Renal cortex interstitium (tissue), 15 donors: ENCODE measurements at places on chromosomes 6 and 20. TPM values are rescaled to one million over a fixed set of nuclear protein-coding genes. Genes with fewer than 3 reads are reported as not detected.

DNA sequence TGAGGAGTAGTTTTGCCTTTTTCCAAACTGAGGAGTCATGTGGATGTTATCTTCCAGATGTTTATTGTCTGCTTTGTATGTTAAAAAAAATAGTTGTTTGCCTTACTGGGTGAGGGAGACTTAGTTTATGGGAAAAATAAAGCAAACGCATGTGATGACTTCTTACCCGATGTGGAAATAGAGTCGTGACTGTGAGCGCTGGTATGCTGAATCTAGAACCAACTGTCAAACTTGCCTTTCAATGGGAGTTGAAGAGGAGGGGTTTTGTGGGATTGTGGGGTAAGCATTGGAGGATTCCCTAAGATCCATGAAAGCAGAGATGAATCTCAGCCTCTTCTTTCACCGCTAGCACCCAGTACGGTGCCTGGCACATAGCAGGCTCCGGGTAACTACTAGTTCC lies 5.3 kb downstream of the DCBLD1 start:
- DNase-seq: no peak

DNA sequence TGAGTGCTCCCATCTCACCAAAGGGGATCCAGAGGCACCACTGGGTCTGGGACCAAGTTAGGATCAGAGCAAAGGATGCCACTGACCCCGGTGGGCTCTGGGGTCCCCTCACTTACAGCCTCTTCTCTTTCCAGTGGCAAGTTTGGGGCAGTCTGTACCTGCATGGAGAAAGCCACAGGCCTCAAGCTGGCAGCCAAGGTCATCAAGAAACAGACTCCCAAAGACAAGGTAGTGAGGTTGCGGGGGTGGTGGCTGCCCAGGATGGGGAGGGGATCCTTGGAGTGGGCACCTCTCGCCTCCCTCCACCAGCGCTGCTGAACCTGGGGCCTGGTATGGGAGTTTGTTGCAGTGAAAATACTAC lies 4.9 kb downstream of the MYLK2 start:
- no peak for DNase-seq

DNA sequence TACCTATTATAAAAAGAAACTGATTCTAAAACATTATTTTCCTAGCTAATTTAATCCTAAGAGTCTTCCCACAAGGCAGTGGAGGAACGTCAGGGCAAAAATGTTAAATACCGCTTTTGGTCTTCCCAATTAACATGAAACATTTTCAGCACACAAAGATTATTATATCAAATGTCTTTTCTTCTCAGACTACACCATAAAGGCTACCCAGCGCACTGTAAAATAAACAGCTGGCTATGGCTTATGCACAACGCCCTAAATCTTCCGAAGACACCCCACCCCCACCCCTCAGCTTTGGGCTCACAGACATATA lies 1.0 kb downstream of the NUDT3 start:
- DNase-seq: no peak

GRCh38 chr20:32541323-32542258 lies 43.5 kb downstream of the NOL4L start:
- DNase-seq: no peak

Gene KIF25
- 0.30 TPM for polyA plus RNA-seq

Gene SLC52A3
- 3.3 TPM for polyA plus RNA-seq

DNA sequence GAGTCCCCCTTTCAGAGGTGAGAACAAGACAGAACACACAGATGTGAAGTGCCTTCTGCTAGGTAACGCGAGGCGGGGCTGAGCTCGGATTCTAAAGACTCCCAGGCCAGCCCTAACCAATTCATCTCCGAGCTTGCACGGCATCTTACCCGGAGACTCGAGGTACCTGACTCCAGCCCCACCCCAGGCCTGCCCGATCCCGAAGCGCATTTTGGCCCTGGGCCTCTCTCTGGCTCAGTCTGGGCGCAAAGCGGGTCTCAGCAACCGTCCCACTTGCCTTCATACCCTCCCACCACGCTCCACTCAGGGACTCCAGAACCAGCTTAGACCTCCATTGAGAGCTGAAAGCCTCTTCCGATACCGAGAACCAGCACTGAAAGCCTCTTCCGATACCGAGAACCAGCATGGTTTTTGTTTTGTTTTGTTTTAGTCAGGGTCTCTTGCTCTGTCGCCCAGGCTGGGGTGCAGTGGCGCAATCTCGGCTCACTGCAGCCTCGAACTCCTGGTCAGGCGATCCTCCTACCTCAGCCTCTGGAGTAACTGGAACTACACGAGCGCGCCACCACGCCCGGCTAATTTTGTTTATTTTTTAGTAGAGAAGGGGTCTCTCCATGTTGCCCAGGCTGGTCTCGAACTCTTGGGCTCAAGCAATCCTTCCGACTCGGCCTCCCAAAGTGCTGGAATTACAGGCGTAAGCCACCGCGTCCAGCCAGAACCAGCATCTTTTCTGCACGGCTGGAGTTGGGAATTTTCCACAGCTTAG lies 557 bp upstream of the DYNLRB1 start:
- DNase-seq: no peak

DNA sequence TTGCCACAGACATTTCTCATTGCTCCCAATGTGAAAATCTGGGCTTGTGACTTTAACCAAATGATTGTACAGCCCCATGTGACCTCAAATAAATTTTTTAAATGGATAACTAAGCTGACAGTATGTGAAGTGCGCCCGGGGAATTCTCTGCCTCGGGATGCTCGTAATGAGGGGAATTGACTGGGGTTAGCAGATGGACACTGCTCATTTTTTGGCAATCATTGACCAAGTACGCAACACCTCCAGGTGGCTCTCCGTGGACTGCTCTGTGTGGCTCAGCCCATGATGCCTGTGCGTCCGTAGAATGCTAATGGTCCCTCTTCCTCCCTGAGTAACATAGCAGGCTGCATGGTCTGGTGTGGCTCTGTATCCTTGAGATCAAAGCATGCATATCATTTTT lies 42.4 kb downstream of the FARS2 start:
- no peak for DNase-seq

DNA sequence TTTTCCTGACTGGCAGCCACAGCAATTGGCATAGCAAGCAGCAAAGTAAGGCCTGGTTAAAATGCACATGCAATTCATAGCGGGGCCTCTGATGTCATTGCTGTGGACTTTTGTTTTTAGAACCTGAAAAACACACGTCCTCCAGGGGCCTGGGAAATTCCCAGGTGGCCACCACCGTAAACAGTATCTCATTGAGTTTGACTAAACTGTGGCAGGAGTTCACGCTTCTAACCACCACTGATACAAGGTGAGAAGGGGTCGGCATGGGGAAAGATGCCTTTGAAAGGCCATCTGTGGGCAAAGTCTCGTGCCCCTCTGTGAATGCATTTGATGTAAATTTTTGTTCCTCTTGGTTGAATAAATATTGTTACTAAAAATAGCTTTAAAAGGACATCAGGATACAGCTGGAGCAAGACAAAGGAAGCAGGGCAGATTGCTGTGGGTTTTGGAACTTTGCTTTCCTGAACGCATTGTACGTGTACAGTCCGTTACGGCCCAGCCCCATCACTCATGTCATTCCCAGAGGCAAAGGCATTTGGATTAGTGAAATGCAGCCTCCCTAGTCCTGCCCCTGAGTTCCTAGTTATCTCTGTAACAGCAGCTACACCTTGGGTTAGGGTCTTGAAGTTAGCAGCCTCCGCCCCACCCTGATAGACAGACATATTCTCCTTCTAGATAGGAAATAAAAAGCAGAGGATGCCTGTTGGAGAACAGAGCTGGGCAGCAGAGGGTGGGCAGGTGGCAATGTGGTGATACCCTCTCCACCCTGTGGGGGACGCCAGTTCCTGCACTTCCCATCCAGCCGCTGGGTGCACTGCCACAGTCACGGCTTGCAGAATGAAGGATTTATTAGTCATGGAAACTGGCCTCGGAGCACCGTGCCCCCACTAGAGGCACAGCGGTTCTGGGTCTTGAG lies 80.3 kb downstream of the ZDHHC14 start:
- DNase-seq: no peak

GRCh38 chr20:44186201-44186600 lies 787 bp downstream of the JPH2 start:
- no peak for DNase-seq

DNA sequence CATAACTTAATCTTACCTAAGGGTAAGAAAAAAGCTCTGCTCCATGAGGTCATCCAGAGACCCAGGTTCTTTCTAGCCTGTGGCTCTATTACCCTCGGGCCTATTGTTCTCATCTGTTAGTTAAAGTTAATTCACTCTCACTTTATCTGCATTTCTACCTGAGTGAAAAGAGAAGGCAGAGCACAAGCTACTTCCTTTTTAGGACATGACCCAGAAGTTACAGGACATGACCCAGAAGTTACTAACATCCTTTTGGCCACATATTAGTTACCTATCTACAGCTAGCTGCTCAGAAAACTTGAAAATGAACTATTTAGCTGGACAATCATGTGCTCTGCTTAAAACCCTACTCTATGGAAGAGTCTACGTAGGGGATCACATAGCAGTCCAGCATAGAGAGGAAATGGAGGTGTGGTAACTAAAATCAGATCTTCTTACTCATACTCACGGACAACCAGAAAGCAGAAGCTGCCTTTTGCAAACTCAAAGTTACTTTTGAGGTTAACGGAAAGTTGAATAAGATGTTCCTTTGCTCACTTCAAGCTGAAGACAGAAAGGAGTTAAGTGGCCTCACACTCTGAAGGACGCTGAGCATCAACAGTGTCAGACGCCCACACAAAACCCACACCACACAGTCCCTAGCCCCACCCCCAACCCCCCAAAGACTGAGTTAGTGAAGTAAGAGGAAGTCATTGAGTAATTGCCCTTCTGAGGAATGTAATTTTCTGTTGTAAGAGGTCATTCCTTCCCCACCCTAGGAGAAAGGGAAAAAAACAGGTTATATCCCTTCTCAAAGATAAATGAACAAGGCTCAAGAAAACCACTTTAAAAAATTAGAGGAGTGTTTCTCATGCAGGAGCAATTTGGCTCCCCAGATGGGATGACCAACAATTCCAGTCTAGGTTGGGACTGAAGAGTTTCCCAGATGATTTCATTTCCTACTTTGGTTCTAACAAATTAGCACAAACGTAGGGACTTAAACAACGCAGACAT lies 45.9 kb upstream of the TAB2 start:
- no peak for DNase-seq

- no peak for DNase-seq
Observed at GRCh38 chr20:36207602-36208001, 28.7 kb upstream of the AAR2 start.

GRCh38 chr20:46215913-46216707 lies 92.2 kb downstream of the CDH22 start:
- DNase-seq: no peak

Gene SEMG1
- polyA plus RNA-seq: not detected

DNA sequence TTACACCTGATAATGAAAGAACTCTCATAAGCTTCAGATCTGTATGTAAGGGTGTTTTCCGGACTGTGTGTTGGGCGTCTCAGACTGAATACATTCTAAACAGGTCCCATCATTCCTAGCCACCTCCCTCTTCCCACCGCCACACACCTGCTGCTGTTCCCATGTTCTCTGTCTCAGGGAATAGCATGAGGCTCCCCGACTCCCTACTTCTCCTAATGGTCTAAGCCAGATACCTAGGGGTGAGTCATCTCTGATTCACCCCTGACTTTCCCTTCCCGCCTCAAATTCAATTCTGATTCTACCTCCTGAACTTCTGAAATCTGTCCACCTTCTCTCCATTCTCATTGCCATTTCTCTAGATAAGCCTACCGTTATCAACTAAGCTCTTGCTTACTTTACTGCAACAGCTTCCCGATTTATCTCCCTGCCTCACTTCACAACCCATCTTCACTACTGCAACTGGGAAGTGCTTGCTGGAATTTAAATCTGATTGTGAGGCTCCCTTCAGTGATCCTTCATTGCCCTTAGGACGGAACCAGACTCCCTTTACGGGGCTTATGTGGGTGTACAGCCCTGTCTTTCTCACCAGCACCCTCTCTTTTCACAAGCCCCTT lies 1.6 kb downstream of the TMEM14A start:
- no peak for DNase-seq

Gene QRSL1
- 20.9 TPM for polyA plus RNA-seq

GRCh38 chr6:10875026-10875425 lies 6.8 kb downstream of the GCM2 start:
- DNase-seq: no peak

DNA sequence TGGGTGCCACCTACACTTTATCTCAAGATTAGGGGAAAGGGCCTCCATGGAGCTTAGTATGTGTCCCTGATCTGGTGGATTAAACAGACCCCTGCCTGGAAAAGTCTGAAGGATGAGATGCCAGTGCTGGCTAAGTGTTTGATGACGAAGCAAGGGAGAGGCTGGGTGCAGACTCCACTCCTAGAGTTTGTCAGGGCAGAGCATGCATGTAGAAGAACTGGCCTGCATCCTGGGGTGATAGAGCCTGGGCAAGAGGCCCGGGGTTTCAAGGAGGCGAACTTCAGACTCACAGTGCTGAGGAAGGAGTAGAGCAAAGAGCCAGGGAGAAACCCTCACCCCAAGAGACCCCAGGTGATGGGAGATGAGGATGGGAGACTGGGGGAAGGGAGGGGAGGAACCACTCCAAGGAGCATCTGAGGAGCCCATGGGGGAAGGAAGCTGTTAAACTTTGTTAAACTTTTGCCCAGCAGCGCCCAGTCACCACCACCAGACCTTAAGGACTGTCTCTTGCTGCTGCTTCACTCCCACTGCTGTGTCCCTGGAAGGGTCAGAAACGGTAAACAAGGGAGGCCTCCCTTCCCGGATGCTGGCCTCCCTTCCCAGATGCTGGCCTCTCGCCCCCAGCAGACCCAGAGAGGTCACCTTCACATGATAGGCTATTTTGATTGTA lies 61.6 kb downstream of the RPRD1B start:
- DNase-seq: no peak

DNA sequence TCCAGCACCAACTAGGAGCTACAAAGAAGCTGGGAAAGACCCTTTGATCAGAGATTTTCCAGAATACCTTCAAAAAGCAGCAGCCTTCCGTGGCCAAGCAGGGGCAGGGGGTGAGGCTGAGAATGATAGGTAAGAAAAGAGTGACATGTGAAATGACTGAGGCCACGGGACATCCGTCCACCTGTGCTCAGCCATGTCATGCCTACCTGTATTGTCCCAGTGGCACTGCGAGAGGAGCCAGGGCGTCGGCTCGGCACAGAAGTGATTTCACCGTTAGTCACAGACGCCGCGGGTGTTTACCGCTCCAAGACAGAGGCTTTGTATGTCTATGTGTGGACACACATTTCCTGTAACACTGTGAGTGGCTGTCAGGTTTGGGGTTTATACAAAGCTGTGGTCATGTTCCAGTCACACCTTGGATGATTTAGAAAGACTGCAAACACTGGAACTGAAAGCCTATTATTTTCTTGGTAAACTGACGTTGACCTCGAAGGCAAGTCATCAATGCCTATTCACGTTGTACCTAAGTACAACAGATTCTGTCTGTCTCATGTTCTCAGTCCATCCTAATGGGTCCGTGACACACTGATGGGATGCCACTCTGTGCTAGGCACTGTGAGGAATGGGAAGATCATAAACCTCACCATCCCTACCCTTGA lies 32.1 kb upstream of the JAG1 start:
- DNase-seq: no peak
